ENCODE measurements at places on chromosomes 2 and 18. TPM values are rescaled to one million over a fixed set of nuclear protein-coding genes. Genes with fewer than 3 reads are reported as not detected.

MREG gene
- 3.6 TPM for total RNA-seq

DPYSL5 gene
- not detected for total RNA-seq

ARHGEF33 gene
- 1.3 TPM for total RNA-seq

- H3K4me3 ChIP-seq = no peak overlapping the region
- H3K27me3 ChIP-seq = no peaks in the 10 kb centered on the region
- H3K4me1 ChIP-seq = peaks cover 11% of the 10 kb centered on the region
- H3K27ac ChIP-seq = no peak overlapping the region
- no peak for DNase-seq
These were observed 52.4 kb downstream of the PMS1 start for GRCh38 chr2:189836644-189837043.

GRCh38 chr2:191151331-191151730 lies 537 bp upstream of the STAT4 start:
- H3K36me3 ChIP-seq = no peaks in the 10 kb centered on the region
- peak overlapping the region; percentile 60 for H3K27ac ChIP-seq
- DNase-seq = no peak
- H3K4me1 ChIP-seq = peaks cover 13% of the 10 kb centered on the region
- H3K4me3 ChIP-seq = no peak overlapping the region

GRCh38 chr2:230905448-230906421 lies 19.3 kb downstream of the GPR55 start:
- H3K27me3 ChIP-seq = no peaks in the 10 kb centered on the region
- H3K4me1 ChIP-seq = no peaks in the 10 kb centered on the region
- no peak overlapping the region for H3K4me3 ChIP-seq

DNA sequence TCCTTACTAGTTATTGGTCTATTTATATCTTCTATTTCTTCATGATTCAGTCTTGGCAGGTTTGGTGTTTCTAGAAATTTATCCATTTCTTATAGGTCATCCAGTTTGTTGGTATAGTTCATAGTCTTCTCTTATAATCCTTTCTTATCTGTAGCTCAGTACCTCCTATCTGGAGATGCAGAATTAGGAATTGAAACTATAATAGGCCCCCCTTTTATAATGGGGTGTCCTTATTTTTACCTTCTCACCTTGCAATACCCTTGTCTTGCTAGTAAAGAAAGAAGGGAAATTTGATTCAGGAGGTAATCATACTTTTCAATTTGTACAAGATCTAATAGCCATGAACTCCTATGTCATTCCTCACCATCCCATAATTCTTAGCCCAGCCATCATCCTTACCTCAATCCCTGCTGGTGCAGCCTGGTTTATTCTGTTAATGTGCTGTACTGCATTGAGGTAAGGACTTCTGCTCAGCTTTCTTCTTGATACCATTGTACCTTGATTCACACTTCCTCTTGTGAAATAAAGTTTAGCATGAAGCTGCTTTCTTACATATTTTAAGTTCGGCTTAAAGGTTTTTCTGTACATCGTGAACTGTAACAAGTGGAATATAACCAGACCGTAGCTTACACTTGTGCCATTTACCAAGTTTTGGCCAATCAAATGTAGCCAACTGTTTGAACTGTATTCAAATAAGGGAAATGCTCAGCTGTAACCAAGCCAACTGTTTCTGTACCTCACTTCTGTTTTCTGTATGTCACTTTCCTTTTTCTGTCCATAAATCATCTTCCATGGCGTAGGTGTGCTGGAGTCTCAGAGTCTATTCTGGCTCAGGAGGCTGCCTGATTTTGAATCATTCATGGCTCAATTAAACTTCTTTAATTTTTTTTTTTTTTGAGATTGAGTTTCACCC lies 40.1 kb upstream of the PTH2R start:
- DNase-seq = no peak
- H3K27me3 ChIP-seq = no peaks in the 10 kb centered on the region
- H3K36me3 ChIP-seq = no peaks in the 10 kb centered on the region
- no peak overlapping the region for H3K27ac ChIP-seq
- peaks cover 17% of the 10 kb centered on the region for H3K4me1 ChIP-seq
- H3K4me3 ChIP-seq = no peak overlapping the region

- no peaks in the 10 kb centered on the region for H3K36me3 ChIP-seq
- peak within 1 kb of the TSS; percentile 29 for H3K27ac ChIP-seq
These were observed at the start of gene TYMS for GRCh38 chr18:657311-658000. TSS of gene TYMS (plus strand) at chr18:657653. CDS start at chr18:657743, 90 bp downstream.

DNA sequence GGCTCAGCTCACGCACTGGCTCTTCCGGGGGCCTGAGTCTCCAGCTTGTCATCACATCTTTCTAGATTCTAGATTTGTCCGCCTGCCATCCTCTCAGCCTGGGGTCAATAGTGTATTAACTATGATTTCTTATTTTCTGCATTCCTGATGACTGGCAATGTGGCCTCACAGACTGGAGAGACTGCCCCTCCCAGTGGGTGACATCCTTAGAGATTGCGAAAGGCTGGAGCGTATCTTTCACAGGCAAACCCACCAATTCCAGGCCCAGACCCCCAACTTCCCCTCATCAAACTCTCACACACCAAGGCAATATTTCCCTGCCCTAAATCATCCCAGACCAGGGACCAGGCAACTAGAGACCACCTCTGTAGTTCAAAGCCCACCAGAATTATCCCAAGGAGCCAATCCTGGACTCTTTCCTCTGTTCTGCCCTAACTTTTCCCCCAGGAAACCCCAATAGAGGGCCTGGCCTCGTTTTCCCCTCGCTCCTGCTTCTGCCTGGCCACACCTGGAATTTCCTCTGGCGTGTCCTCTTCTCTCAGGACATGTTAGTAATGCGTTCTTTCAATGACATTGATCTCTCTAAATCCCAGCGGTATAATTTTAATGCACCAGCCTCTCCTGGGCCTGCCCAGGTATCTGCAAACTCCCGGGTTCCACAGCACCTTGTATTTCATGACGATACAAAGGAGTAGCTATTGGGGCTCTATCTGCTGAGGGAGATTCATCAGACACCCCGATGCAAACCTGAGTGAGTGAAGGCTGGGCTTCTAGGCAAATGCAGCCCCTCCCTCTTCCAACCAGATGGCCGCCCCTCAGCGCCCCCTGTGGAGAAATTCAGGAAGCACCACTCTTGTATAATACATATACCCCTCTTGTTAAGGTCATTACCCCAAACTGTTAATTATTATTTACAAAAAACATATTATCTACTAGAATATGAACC lies 2.4 kb upstream of the KCNF1 start:
- no peak overlapping the region for H3K27ac ChIP-seq
- H3K4me1 ChIP-seq = peaks cover 10% of the 10 kb centered on the region
- H3K27me3 ChIP-seq = no peaks in the 10 kb centered on the region
- peak; percentile 33 for DNase-seq

GRCh38 chr18:59306640-59307039 lies 11.8 kb downstream of the CPLX4 start:
- no peak for DNase-seq
- H3K4me1 ChIP-seq = peaks cover 13% of the 10 kb centered on the region
- no peak overlapping the region for H3K27ac ChIP-seq
- H3K27me3 ChIP-seq = no peaks in the 10 kb centered on the region
- no peak overlapping the region for H3K4me3 ChIP-seq

GRCh38 chr2:21393173-21393572 lies 269.4 kb downstream of the TDRD15 start:
- no peaks in the 10 kb centered on the region for H3K27me3 ChIP-seq
- H3K27ac ChIP-seq = no peak overlapping the region
- DNase-seq = no peak
- H3K36me3 ChIP-seq = no peaks in the 10 kb centered on the region

DNA sequence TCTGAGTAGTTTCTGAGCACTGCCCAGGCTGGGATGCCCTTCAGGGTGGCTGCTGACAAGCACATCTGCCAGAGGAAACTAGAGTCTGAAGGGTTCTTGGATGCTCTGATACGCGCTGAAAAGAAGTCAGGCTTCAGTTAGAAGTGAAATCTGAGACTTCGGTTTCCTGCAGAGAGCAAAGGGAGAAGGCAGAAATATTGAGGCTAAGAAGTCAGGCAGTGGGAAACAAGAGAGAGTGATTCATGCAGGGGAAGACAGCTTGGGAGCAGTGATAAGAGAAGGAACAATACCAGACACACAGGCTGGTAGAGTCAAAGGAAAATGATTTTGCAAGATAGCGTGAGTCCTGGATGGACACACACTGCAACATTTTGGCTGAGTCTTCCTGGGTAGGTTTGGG lies 51.0 kb upstream of the BOD1L2 start:
- no peak overlapping the region for H3K27ac ChIP-seq
- no peaks in the 10 kb centered on the region for H3K27me3 ChIP-seq
- no peaks in the 10 kb centered on the region for H3K36me3 ChIP-seq
- no peak for DNase-seq
